Glutamatergic neuron (in vitro differentiated cells): ENCODE measurements at places on chromosomes 6 and 20.

GRCh38 chr20:58024241-58024721 is 204.2 kb downstream of the ANKRD60 start:
- DNase-seq: no peak

DNA sequence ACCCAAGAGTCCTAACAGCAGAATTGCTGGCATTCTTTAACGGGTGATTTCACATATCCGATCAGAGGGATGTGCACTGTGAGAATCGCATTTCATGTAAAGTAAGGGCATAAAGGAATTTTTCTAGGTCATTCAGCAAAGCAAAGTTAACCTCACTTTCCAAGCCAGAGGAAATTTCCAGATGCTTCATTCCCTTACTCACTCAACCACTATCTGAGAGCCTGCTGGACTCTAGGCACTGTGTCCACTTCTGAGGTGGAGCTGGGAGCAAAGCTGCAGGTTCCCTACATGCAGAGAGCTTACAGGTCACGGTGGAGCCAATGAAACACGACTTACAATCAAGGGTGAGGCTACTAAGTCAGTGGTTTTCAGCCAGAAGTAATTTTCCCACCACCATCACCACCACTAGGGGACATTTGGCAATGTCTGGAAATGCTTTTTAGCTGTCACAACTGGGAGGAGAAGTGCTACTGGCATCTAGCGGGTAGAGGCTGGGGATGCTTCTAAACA is 34.5 kb upstream of the TSHZ2 start:
- DNase-seq: no peak

- DNase-seq: no peak
Observed at GRCh38 chr6:158544428-158544827, 15.5 kb upstream of the TMEM181 start.

GRCh38 chr20:47597090-47597489 is 95.4 kb downstream of the NCOA3 start:
- DNase-seq: no peak

DNA sequence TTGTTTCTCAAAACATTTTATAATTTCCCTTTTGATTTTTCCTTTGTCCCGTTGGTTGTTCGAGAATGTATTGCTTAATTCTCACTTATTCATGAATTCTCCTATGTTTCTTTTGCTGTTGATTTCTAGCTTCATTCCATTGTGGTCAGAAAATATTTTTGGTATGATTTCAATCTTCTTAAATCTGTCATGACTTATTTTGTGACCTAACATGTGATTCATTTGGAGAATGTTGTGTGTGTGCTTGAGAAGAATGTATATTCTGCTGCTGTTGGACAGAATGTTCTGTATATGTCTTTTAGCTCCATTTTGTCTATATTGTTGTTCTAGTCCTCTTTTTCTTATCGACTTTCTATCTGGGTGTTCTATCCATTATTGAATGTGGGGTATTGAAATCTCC is 286.2 kb upstream of the RNF217 start:
- DNase-seq: no peak

DNA sequence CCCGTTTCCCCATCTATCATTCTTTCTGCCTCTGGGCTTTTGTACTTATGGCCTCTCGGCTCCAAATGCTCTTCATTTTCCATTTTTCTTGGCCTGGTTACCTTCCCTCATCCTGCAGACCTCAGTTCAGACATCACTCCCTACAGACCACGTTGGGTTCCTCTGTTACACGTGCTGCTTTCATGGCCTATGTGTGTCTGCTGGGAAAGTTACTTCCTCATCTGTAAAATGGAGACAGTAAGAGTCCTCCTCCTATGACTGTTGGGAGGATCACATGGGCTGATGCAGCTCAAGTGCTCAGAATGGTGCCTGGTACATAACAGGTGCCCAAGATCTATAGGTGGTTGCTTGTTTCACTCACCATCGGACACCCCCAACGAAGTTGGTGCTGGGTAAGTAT is 13.5 kb downstream of the KCNK17 start:
- DNase-seq: no peak

- DNase-seq: no peak
Observed at GRCh38 chr20:15759594-15759993, 813.7 kb downstream of the KIF16B start.

- DNase-seq: no peak
Observed at GRCh38 chr6:32123681-32124080, 4.4 kb downstream of the ATF6B start.

DNA sequence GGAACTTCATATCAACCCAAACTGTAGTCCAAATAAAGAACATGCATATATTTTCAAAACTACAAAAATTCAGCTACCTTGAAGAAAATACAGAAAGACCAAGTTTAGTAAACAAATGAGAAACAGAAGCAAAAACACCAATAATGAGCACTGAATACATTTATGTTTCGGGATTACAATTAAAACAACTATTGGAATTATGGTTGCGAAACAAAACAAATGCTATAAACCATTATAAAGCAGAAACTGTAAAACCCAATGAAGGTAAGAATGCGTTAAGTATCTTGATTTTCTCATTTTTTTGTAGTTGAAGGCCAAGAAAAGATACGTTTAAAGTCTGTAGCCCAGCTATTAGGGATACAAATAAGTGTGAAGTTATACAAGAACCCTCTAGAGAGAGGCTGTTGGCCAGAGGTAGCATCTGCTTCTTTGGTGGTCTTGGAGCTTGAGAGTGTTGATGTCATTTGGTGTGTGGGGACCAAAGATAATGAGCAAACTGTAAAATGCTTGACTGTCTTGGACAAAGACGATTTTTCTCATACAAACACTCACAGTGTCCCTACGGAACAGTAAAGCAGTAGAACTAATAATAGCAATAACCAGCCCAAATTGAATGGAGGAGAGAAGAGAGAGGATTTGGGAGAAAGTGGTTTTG is 111.5 kb downstream of the PRND start:
- no peak for DNase-seq

DNA sequence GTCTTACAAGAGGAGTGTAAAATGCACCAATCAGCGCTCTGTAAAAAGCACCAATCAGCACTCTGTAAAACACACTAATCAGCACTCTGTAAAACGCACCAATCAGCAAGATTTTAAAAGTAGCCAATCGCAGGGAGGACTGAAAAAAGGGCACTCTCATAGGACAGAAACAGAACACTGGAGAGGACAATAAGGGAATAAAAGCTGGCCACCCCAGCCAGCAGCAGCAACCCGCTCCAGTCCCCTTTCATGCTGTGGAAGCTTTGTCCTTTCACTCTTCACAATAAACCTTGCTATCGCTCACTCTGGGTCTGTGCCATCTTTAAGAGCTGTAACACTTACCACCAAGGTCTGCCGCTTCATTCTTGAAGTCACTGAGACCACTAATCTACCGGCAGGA is 1.7 kb upstream of the AIG1 start:
- no peak for DNase-seq

DNA sequence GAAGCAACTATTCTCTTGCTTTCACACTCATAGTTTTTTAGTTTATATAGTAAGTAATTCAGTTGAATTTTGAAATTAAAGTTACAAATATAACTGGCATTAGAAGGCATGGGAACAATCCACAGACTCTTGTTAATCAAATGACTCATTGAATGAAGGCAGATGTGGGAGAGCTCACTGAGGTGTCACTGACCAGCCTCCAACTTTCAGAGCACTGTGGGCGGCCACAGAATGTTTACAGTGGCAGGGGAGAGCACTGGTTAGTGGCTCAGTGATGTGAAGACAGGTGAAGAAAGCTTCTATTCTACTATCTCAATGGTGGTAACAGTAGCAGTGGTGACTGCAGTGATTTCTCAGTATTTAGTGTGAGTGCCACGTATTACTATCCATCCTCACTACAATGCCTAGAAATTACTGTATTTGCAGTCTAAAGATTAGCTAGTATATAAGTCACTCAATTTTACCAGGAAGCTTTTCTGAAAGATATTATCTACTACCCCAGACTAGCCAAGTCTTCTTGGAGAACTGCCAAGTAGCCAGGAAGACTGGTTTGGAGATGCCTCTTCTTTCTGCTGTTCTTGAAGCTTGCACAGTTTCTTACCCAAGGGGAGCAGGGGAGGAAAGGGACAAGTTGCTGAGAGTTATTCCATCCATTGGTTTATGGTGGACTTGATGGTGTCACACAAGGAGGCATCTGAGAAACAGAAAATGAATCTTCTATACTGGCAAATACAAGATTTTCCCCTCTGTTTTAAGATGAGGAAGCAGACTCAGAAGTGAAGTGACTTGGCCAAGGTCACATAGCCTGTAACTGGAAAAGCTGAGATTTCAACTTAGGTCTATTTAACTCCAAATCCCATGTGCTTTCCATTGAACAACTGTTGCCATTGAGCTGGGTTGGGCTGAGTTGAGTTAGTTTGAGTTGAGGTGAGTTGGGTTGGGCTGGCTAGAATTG is 231.2 kb downstream of the ANKRD60 start:
- no peak for DNase-seq

DNA sequence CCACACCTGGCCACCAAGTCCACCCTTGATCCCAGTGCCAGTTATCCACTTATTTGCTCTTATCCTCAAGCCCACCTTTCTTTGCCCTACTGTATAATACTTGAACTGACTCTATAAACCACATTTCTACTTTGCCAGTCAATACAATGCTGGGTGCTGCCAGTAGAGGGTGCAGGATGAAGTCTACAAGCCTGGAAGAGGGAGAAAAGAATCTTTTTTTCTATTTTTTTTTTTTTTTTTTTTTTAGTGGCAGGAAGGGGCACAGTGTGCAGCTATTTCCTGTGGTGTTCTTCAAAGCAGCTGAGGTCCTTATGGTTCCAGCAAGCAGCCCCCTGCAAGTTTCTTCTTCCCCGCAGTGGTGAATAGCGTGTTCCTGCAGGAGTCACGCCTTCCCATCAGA is 22.2 kb upstream of the GABRR1 start:
- no peak for DNase-seq

GRCh38 chr6:148751793-148752170 is 5.0 kb downstream of the UST start:
- no peak for DNase-seq

DNA sequence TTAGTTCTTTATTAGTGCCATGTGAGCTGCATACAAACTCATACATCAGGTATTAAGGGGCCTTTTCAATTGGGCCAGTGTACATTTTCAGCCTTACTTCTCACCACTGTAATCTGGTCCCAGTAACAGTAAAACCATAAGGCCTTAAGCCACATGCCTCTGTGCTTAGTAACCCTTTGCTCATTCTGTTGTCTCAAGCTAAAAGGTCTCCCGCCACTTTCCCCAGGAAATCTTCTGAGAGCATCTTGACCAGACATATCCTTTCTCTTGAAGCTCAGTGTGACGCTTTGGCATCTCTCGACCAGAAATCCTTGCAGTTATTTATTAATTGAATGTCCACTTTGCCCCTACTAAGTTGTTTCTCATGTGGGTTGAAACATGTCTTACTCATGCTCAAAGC is 68.0 kb downstream of the CYP39A1 start:
- no peak for DNase-seq

- DNase-seq: no peak
Observed at GRCh38 chr6:110618591-110619267, 142.3 kb upstream of the SLC22A16 start.

GRCh38 chr6:110307368-110307767 is 50.8 kb downstream of the METTL24 start:
- DNase-seq: no peak

GRCh38 chr6:43211955-43212354 is 17.3 kb downstream of the DNPH1 start:
- DNase-seq: no peak

DNA sequence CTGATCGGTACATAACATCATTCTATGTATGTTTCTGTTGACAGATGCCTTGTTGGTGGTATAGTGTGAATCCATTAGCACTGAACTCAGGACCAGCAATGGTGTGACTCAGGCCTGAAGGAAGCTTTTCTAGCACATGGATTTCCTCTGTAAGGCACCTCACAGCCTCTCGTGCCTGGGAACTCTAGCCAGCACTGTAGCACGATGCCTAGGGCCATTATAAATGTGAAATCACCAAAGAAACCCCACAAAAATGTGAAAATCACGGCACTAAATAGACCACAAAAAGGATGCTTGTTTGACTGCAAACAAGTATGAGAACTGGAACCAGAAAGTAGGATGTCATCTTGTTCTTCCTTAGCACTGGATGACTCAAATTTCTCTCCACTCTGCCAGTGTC is 63.7 kb upstream of the NKX2-2 start:
- DNase-seq: no peak

DNA sequence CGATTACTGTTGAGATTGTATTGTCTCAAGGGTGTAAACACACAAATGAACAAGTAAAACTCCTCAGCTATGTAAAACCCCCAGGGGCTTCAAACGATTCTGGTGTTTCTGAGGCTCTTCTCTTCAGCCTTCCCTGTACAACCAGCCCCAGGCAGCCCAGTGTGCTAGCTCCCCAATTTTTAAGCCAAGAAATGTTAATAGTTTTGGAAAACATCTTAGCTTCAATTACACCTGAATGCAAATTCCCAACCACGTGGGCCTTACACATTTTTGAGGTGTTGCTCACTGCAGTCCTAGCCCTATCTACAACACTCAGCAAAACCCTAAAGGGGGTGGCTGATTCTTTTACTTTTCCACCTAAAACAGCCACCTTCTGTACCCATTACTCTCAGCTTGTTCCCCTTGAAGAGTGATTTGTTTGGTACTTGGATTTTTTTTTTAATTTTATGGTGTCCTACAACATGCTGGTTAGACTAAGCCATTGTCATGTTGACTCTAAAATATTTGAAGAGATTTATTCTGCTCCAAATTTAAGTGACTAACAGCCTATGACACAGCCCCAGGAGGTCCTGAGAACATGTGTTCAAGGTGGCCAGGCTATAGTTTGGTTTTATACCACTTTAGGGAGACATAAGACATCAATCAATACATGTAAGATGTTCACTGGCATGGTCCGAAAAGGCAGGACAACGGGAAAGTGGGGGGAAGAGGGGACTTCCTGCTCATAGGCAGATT is 48.7 kb downstream of the ADAT2 start:
- no peak for DNase-seq

DNA sequence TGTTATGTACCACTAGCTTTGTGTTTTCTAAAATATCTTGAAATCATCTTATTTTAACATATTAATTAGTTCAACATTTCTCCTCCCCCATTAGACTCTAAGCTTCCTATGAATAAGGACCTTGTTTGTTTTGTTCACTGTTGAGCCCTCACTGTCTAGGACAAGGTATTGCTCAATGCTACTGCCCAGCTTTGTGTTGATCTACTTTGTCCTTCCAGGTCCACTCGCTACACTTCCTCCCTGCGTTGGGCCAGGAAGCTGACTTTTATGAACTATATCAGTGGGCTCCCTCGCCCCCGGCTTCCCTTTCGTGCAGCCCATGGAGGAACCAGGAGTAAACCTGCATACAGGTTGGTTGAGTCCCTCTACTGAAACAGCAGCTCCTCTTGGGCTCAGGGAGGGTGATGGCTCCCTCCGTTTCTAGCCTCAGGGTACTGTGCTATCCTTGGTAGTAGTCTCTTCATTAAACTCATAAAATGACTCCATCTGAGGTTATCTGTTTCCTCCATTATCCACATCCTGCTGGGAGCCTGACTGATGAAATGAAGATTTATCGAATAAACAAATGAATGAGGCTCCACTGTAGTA is 272.5 kb downstream of the CLIC5 start:
- DNase-seq: no peak
